ENCODE measurements at places on chromosomes 16 and 17.

GRCh38 chr17:50359005-50359699 lies 13.2 kb downstream of the XYLT2 start:
- no peak for DNase-seq

- DNase-seq: peak; percentile 35
These were observed 12.8 kb downstream of the CYTH1 start for GRCh38 chr17:78769196-78769773.

DNA sequence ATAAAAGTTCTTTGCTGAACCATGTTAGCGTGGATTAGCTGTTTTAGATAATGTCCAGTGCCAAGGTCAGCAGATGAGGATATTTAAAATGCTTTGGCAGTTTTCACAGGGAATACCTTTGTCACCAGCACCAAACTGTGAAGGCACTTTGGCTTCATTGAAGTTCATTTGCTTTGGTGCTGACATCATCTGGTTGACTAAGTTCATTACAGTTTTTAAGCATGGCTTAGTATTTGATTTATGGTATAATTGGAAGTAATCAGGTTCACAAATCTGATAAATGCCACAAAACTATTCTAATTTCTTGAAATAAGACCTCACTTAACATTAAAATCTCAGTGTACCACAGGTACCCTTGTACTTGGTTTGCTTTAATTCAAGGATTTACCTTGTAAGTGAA lies 4.3 kb downstream of the GID4 start:
- peak; percentile 18 for DNase-seq

GRCh38 chr17:2125013-2125535 lies 70.2 kb downstream of the HIC1 start:
- no peak for DNase-seq

DNA sequence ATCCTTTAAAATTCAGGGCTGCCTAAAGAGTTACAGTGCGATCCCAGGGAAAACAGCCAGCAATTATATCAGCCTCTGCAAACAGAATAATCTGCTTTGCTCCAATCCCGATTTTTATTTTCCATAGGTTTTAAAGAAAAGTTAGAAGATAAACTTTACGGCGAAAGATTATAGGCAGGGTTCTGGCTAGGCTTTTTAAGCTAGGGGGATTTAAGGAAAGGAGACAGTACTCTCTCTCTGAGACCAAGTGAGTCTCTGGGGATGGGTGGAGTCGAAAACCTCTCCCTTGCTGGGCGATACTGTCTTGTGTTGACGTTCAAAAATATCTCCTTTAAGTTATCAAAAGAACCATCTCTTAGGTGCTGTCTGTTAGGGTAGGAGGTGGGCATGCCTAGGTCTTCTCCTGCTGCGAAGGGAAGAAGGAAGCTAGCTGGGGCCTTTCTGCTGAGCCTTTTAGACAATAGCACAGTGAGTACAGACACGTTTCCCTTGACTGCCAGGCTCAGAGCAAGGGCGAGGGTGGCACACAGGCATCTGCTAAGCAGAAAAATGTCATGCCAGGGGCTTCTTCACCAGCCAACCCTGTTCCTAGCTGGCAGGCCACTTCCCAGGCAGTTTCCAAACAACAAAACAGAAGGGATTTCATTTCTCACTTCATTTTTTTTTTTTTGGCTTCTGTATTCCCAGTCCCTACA lies 167.9 kb upstream of the MAF start:
- DNase-seq: no peak

- no peak for DNase-seq
These were observed 14.3 kb downstream of the PRCD start for GRCh38 chr17:76554131-76554530.
